ENCODE measurements at places on chromosomes 4 and X.

GRCh38 chr4:1011022-1011665, at the start of gene FGFRL1:
Gene FGFRL1 (plus strand): TSS chr4:1011626. CDS start chr4:1012486, 860 bp downstream.
- DNase-seq = peak; percentile 59

DNA sequence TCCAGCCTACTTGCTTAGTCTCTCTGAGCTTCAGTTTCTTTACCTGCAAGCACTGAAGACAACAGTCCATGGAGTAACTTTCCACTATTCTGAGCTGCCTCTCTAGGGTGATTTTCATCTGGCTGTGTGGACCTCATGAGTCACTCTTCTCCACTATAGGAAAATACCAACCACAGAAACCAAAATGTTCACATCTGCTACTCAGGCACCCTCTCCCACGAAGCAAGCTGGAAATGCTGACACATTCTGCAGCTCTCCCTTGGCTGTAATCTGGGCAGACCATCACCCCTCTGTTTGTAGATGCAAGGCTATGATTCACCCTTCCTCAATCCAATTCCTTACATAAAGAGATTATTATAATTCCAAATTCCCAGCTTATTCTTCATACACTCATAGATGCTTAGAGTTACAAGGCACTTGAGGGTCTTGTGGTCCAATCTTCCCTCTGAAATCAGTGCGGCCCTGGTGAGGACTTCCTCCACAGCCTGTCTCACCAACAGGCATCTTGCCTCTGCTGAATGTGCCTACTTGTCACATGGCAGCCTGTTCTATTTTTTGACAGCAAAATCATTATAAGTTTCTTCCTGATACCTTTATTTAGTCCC, 97.0 kb upstream of the LNX1 start:
- DNase-seq = peak; percentile 97

DNA sequence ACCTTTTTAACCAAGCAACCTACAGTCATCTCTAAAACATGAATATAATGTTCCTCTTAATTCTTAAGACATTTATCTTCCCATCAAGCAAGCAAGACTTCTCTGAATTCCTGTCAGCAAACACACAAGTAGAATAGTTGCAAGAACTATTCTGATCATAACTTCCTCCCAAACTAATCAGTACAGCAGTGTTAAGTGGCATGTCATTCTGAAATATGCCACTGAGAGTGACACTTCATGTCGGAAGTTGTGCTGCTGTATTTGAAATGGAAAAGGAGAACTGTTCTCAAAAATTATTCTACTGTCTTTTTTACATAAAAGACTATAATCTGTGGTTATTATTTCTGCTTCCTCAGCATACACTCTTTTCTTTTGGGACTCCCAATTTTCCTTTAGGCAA, 546.6 kb downstream of the PCDH18 start:
- no peak for DNase-seq

DNA sequence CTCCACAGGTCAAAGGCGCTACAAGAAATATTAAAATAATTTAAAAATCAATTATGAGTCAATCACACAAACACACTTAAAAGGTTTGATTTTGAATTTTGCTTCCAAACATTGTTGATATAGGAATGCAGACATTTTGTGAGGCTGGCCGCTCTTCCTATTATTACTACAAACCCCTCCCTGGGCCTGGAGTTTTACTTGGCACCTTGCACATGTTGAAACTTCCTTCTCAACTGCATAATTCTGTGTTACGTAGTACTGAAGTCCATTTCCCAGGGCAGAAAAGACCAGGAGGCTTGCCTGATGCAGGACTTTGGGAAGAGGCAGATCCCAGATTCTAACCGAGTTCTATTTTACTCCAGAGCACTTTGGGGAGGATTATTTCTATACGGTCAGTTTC, 71.5 kb downstream of the CYTL1 start:
- no peak for DNase-seq

- DNase-seq = peak; percentile 58
Observed at GRCh38 chr4:176841711-176842112, 49.0 kb upstream of the VEGFC start.

DNA sequence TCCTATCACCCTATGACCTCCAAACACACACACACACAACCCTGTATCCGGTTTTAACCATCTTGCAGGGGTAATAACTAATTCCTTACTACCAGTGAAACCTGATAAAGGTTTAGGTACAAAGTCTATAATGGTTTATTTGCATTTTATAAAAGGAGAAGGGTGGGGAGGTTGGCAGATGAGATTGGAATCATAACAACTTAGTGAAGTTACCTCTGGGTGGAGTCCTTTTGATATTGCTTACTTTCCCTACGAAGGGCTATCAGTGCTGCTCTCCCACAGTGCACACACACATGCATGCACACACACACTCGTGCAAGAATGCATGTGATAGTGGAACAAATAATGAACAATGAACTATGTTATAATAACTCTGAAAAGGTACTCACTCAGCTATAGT, 56.1 kb downstream of the CCSER1 start:
- no peak for DNase-seq

- DNase-seq = no peak
Observed at GRCh38 chr4:125334926-125335325, 20.2 kb downstream of the FAT4 start.

DNA sequence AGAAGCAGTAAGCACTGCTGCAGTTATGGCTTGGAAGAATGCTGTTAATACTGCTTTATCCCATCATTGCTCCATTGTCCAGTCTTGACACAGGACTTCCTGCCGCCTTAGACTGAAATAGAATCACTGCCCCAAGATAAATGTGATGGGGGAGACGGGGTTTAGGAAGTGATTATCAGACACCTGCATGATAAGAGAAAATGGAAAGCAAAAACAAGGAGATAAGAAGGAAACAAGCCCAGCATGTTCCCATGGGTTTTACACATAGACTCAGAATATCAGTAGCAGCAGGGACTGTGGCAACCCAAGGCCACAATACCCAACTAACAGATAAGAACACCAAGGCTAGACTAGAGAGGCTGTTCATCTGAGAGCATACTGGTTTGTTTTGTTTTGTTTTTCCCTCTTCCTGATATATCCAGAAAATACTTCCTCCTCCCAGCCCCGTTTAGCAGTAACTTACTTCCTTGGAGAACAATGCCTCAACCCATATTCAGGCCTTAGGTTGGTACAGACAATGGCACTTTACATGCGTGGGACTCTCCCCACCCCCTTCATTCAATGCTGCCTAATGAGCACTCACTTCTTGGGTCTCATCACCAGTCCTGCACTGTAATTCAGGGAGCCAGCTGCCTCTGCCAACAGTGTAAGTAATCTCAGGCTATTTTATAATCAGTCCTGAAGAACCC, 232.6 kb downstream of the CBR4 start:
- DNase-seq = no peak

GRCh38 chrX:10104958-10105658, 51.7 kb upstream of the CLCN4 start:
- no peak for DNase-seq

DNA sequence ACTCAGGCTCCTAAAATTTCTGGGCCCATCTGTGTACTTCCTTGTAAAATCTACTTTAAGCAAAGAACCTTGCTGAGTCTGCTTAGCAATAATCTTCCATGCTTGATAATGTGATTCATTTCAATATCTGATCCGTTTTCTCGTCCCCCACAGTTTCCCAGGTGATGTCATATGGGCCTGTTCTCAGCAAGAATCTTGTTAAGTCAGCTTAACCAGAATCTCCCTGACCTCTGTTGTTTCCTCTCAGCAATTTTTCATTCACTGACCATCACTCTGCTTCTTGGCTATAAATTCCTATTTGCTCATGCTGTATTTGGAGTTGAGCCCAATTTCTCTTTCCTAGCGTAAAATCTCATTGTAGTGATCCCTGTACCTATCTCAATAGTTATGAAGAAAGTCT, 13.9 kb downstream of the CSN2 start:
- DNase-seq = no peak

GRCh38 chr4:114601304-114602052, 2.9 kb downstream of the UGT8 start:
- no peak for DNase-seq

DNA sequence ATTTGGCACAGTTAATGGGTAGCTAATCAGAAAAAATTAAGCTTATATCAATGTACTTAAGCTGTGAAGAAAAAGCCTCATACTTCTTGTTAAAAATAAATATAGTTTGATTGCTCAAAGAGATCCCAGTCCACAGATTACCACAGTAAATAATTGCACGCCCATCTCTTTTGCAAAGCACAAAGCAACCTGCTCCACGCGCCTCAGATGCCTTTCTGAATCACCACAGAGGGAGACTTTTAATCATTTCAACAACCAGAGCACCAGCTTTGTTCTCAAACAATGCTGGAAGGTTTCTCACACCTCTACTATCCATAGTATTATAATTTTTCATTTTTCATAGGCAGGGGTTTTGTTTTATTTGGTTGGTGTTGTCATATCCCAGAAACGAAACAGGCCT, 338.6 kb upstream of the MAGEB2 start:
- DNase-seq = no peak

DNA sequence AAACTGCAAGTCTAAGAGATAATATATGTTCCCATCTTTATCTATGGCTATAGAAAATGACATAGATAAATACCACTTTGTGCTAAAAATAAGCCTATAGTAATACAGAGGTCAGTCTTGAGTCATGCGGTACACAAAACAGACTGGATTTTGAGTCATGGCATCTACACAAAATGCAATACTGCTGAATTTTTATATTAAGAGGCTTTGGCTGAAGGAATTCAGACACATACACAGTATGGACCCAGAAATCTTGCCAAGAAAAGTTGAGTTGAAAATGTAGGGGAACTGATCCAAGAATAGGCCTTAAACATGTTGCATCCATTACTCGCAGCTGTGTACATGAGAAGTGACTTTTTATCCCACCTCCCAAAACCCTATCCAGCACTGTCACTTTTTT, 184.4 kb downstream of the TENM3 start:
- DNase-seq = peak; percentile 24

Data from fibroblast of the conjunctiva (primary cell).